ENCODE measurements at places on chromosomes 6 and 20. TPM values are rescaled to one million over a fixed set of nuclear protein-coding genes. Genes with fewer than 3 reads are reported as not detected.

Gene TRIM40
- polyA plus RNA-seq: not detected

Gene IL20RA
- not detected for polyA plus RNA-seq

Gene MUCL3
- not detected for polyA plus RNA-seq

Gene SLC17A9
- not detected for polyA plus RNA-seq

Gene SOX18
- polyA plus RNA-seq: 0.12 TPM

Gene DTNBP1
- 22.6 TPM for polyA plus RNA-seq

Gene BPIFA1
- polyA plus RNA-seq: not detected

Gene COL21A1
- polyA plus RNA-seq: not detected

Gene ADGRB3
- polyA plus RNA-seq: 66.5 TPM

Gene WFDC10B
- polyA plus RNA-seq: not detected

Gene LINC00237
- not detected for polyA plus RNA-seq

Gene TSPO2
- not detected for polyA plus RNA-seq

Gene OLIG3
- polyA plus RNA-seq: not detected

Gene SLC17A3
- not detected for polyA plus RNA-seq

Gene TRIM38
- not detected for polyA plus RNA-seq

Gene RGS17
- polyA plus RNA-seq: 44.9 TPM

Gene PPP1R14C
- polyA plus RNA-seq: 14.0 TPM

Gene CCN2
- polyA plus RNA-seq: 2.3 TPM

Gene CLVS2
- 12.9 TPM for polyA plus RNA-seq

Gene LRRN4
- polyA plus RNA-seq: 0.26 TPM

Gene POLR3F
- 54.9 TPM for polyA plus RNA-seq
